T-helper 9 cell (primary cell): ENCODE measurements at places on chromosomes 3 and 15.

DNA sequence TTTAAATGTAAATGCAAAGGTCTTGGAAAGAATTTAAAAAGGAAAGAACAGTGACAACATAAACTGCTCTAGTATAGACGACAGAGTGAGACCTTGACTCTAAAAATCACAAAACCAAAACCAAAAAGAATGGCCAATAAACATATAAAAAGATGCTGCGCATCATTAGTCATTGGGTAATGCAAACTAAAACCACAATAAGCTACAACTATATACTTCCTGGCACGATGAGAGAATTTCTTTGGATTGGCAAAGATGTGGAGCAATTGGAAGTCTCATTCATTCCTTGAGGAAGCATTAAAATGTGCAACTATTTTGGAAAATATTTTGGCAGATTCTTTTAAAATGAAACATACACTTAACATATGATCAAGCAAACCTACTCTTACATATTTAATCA lies 98.7 kb upstream of the ZPLD1 start:
- DNase-seq, result no peak

DNA sequence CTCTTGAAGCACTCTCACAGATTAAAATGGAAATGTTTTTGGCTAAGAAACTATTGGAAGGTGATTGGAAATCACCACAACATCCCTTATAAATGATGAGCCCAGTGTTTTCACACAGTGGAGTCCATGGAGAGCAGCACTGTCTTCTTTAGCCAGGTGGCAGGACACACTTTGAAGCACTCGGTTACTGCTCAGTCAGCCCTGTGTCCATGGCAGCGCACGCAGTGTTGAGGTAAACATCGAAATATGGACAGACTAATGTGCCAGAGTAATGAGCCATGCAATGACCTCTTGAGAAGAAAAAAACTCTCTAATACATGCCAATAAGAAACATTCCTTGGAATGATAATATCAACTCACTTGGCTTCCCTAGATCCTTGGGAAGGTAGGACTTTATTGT lies 66.6 kb downstream of the TGFBR2 start:
- no peak for DNase-seq

GRCh38 chr3:172096881-172097420 lies 57.6 kb downstream of the FNDC3B start:
- no peak for DNase-seq

DNA sequence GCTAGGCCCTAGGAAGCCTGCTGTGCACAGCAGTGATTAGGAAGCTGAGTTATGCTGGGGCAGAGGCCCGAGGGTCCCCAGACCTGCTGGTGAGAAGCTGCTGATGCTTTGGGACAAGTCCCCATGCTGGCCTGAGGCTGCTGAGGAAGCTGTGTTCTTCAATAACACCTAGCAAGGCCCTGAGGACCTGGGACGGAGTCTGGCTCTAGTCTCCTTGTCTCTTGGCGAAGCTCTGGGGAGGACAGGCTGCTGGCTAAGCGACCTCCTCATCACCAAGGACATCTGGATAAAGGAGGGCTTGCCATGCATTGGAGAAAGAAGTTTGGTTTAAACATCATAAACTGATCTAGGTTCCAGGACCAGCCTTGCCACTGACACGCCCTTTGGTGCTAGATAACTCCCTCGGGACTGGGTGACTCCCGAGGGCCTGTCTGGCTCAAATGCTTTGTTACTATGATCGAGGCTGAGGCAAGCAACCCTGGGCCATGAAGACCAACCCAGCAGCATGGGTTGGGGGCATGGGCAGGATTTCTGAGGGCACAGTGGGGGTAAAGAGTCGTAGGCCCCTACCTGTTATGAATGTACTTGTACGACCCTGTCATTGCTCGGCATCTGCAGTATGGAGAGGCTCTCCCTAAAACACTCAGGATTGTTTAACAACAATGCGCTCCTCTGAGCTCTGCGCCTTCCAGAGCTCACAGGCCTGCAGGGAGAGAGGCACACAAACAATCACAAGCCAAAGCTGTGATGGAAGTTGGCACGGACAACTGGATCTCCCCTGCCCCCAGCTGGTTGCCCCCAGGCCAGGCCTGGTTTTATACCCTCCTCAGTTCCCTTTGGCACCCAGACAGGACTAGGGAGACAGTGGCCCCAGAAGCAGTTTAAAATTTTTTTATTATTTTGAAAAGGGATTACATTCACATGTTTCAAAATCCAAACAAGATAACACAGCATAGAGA lies 64.4 kb downstream of the LINGO1 start:
- DNase-seq, result no peak

- DNase-seq, result no peak
Observed at GRCh38 chr15:63514531-63514943, 10.1 kb downstream of the USP3 start.

GRCh38 chr3:150083655-150084042 lies 113.0 kb upstream of the PFN2 start:
- DNase-seq, result no peak

DNA sequence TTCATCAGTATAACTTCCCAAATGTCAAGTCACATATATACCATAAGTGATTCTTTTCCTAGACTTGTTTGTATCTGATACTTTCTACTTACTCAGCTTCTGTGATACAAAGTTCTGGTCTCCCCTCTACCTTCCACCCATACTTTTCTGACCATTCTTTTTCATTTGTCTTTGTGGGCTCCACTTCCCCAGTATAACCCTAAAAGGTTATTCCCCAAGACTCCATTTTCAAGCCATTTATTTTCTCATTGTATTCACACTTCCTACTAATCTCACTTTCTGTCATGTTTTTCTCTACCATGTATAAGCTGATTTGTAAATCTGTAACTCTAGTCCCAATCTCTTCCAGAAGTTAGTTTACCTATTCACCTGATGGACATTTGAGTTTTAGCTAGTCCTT lies 34.0 kb downstream of the IQCB1 start:
- DNase-seq, result no peak

DNA sequence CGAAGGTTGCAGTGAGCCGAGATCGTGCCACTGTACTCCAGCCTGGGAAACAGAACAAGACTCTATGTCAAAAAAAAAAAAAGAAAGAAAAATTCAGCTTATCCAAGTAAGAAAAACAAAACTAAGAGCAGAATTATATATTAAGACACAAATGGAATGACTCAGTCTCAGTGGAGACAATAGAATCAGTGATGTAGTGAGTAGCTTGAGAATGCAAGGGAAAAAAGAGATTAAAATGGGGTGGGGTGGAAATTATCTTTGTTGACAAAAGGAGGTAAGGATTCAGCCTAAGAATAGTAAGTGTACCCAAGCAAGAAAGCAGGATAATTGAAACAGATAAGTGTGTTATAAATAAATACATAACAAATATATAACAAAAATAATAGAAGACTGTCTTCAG lies 70.7 kb downstream of the BLM start:
- no peak for DNase-seq

- DNase-seq, result no peak
Observed at GRCh38 chr3:12944849-12945248, 103.5 kb upstream of the RPL32 start.

- no peak for DNase-seq
Observed at GRCh38 chr3:124780761-124781475, 50.7 kb downstream of the UMPS start.

DNA sequence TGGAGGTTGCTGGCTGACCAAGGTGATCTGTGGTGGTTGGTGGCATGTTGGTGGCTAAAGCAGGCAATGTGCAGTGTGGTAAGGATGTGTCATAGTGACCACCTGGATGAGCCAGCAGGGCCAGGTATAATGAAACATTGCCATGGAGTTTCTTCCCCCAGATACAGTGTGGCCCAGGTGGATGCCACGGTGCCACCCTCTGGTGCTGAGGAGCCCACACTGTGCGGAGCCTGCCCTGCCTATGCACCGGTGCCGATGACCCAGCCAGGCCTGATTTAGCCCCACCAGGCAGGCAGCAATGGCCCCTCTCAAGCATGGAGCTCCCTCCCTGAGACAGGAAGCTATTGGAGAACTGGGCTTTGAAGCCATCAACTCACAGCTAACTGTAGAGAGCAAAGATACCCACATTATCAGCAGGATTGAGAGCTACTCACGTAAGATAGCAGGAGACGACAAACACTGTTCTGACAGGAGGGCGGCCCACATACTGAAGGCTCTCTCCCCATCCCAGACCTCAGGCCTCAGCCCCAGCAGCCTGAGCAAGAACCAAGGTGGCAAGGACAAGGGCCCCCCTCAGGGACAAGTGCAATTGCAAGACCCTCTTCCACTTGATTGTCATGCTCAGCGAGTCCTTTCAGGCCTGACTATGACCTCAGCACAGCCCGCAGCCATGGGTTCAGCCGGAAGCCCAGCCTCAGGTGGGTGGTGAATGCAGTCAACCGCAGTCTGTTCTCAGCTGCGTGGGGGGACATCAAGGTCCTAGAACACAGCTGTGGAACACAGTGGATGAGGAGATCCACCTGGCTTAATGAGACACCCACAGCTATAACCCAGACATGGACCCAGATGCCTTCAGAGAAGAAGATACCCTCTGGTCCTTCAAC lies 82.8 kb upstream of the CDV3 start:
- DNase-seq, result peak; percentile 1

DNA sequence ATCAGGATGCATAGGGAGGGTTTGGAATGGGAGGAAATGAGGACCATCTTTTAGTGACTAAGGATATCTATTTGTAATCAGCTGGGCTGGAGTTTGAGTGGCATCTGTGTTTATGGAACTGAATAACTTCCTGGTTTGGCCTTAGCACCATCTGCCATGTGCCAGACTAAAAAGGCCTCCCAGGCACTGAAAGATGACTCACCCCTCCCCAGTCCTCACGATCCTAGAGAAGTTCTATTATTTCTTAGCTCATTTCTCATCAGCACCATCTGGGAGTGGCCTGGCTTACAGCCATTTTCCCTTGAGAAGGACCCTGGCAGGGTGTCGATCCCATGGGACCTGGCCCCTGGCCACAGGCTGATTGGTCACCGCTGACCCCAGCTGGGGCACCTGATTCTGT lies 23.9 kb upstream of the CTXND1 start:
- no peak for DNase-seq

DNA sequence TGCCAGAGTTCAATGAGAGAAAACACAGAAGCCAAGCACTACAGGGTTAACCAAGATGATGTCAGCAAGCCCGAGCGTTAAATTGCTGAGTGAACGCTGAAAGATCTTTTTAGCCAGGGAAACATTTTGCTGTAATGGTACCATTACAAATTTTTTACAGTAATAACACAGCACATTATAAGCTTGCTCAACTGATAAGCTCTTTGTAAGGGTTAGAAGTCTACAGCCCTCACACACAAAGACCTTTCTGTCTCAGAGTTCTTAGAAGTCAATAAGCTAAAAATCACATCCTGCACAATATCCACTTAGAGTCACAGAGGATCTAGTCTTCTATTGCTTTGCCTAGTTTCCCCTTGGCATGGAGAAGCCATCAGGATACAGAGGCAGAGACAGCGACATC lies 29.9 kb downstream of the CHSY1 start:
- DNase-seq, result no peak

- DNase-seq, result no peak
Observed at GRCh38 chr15:27529399-27529798, 558.4 kb downstream of the GABRG3 start.

DNA sequence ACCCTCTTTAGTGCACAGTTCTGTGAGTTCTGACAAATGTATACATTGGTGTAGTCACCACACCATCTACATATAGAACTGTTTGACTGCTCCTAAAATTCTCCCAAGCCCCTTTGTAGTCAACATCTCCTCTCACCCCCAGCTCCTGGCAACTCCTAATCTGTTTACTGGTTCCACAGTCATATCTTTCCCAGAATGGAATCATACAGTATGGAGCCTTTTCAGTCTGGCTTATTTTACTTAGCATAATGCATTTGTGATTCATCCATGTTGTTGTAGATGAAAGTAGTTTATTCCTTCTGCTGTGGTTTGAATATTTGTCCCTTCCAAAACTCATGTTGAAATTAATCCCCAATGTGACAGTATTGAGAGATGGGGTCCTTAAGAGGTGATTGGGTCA lies 41.6 kb upstream of the CCDC174 start:
- no peak for DNase-seq

DNA sequence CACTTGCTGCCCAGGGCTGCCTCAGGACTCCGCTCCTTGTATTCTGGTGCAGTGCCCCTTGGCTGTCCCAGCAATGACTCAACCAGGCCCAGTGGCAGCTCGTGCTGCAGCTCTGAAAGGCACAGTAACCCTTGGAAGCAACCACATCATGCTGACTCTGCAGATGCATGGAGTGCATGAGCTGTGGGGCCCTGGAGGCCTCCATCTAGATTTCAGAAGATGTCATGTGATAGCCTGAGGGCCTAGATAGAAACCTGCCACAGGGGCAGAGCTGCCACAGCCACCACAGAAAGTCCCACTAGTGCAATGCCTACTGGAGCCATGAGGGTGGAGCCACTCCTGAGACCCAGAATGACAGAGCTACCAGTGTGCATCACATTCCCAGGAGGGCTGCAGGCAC lies 117.1 kb upstream of the SMAD3 start:
- no peak for DNase-seq

- DNase-seq, result no peak
Observed at GRCh38 chr15:98418122-98418521, 230.2 kb upstream of the IGF1R start.

DNA sequence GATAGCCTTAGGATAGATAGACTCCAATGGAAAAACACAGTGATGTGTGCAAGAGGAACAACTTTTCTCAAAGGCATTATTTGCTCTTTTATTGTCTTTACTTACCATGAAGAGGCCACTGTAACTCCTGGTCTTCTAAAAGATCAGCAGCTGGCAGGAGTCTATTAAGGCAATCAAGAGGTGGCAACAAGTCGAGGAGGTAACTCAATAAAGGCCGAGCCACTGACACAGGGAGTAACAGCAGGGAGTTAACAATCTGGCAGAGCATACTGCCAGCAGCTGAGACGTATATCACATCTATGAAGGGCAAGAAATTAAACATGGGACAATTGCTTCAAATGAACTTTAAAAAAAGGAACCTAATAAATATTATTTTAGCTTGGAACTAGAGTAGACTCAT lies 106.2 kb downstream of the HERC1 start:
- no peak for DNase-seq
